Renal pelvis (tissue), 12 donors: ENCODE measurements at places on chromosomes 1 and 21. TPM values are rescaled to one million over a fixed set of nuclear protein-coding genes. Genes with fewer than 3 reads are reported as not detected.

GRCh38 chr21:46157987-46158451, 2.6 kb upstream of the FTCD start:
- DNase-seq: no peak

DNA sequence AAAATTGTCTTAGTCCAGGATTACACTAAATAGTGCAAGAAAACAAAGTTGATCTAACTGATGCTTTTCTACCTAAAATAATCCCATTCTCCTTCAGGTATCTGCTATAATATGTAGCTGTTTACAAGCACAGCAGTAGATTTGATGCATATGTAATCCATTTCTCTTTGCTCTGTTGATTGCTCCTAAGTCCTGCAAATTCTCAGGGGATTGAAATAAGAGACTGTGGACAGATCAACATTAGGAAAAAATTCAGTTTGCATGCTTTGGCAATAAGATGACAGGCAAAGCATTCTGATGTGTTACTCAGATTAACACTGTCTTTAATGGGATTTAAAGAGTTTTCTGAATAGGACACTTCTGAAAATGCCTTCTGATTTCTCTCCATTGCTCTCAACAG, 34.7 kb downstream of the RNF11 start:
- DNase-seq: no peak

DNA sequence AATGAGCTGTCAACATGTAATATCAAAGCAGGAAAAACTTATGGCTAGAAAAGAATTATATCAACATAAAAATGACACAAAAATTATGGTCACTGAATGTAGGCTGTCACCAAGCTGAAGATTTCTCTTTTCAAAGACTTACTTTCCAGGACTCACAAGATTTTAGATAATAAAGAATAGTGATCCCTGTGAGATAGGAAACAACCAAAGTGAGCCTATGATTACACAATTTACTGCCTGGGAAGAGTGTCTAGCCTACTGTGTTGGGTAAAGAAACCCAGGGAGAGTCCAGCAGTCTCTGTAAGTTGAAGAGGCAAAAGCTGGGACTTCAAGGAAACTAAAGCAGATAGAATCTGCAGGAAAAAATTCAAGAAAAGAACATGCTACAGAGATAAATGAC, 20.2 kb upstream of the RGS1 start:
- DNase-seq: no peak

- DNase-seq: peak; percentile 43
Observed at GRCh38 chr1:79259390-79260336, 253.1 kb upstream of the ADGRL4 start.

- no peak for DNase-seq
Observed at GRCh38 chr1:232481091-232481490, 148.8 kb downstream of the SIPA1L2 start.

- no peak for DNase-seq
Observed at GRCh38 chr1:85494904-85495266, 29.9 kb upstream of the DDAH1 start.

GRCh38 chr1:8031176-8031785, 5.2 kb upstream of the ERRFI1 start:
- no peak for DNase-seq

GRCh38 chr21:37886726-37887299, 29.4 kb downstream of the KCNJ6 start:
- DNase-seq: no peak

DNA sequence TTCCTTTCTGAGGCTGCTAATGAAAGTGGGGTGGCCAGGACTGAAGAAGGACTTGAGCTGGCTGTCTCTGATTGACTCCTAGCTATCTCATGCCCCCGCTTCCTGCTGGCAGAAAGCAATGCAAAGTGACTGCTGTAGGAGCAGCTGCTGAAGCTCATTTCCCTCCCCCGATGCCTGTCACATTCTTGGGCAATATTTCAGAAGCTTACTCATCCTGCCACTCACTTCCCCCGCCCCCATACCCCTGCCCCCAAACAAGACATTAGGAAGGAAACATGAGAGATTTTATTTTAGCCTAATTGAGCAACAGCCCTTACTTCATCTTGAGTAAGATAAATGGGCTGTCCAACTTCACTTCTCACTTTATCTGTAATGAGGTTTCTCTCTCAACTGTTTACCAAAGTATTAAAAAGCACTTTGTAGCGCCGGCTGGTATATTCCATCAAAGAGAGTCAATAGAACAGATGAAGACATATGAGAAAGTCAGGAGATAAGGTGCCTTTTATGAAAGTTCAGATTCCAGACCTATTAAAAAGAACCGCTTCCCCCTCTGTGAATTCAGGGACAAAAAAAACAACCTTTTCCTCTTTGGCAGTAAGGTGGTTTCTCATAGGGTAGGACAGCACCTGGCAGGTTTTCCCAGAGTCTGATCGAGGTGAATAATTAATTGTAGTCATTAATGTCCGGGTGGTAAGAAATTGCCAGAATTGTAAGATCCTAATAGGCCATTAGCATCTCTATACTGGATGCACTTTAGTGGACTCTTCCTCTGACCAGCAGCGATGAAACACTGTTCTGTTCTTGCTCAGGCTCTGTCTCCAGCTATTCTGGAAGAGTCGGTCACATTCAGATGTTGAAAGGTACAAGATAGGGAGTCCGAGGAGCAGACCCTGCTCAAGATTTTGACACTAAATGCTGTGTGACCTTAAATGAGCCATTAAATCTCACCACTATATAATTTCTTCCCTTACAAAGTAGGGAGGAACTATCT, 70.2 kb downstream of the SH3GLB1 start:
- DNase-seq: peak; percentile 85

DNA sequence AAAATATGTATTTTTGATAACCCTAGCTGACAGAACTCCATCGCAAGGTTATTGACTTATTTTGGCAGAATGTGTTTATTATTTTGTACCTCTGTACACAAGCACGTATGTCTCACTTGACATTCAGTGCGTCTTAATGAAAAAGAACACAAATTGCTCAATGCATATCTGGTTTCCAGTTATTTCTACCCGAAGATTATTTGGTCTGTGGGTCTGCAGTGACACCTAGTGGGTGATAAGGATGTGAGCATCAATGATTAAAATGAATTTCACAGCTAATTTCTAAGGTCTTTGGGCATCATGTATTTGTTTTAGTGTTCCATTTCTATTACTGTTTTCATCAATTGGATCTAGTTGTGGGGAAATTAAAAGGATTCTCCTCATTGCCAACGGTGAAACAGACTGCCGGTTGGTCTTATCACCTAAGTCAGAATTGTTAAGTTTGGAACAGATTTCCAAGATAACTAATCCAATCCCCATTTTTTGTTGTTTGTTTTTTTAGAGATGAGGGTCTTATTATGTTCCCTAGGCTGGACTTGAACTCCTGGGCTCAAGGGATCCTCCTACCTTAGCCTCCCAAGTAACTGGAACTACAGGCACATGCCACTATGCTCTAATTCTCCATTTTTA, 13.9 kb downstream of the DDX20 start:
- DNase-seq: peak; percentile 72

GRCh38 chr1:23200883-23201282, 16.4 kb downstream of the HTR1D start:
- no peak for DNase-seq

GRCh38 chr1:183180218-183180617, 5.8 kb upstream of the LAMC2 start:
- peak; percentile 69 for DNase-seq

DNA sequence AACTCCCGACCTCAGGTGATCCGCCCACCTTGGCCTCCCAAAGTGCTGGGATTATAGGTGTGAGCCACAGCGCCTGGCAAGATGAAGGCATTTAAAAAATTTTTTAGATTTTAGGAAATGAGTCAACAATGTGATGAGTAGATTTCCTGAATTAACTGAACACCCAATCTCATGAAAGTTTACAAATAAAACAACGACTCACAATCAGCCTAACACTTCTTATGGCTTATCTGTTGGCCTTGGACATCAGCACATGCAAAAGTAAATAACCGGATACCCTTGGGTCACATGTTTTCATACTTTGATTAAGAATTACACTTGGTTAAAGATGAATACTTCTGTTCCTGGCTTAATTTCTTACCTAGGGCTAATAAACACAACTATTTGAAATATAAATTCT, 3.0 kb downstream of the GNG12 start:
- DNase-seq: no peak

DNA sequence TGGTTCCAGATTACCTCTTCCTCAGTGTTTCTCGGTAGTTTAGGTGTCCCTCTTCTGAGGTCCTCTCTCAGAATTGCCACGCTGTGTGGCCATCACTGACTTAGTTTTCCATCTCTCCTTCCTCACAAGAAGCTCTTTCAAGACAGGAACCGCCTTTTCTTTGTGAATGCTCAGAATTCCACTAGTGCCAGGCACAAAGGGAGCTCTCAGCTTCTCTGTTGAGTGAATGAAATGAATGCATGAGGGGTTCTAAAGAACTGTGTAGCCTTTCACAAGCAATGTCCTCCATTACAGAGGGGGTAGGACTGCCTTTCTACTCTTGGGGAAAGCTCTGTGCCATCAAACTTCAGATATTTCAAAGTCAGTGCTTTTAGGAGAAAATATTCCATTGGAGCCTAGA, 546.8 kb downstream of the RWDD3 start:
- DNase-seq: no peak

GRCh38 chr1:33470495-33471012, 1.9 kb upstream of the ZSCAN20 start:
- DNase-seq: peak; percentile 84

The RNU1-3 gene
- not detected for polyA plus RNA-seq

The DCDC2B gene
- 2.1 TPM for polyA plus RNA-seq

The GBP2 gene
- polyA plus RNA-seq: 2.8 TPM

The CLDN8 gene
- 54.3 TPM for polyA plus RNA-seq

The ZBTB37 gene
- 13.7 TPM for polyA plus RNA-seq

The TMPRSS2 gene
- polyA plus RNA-seq: 37.0 TPM

The PLPPR5 gene
- polyA plus RNA-seq: 1.7 TPM

The ADGRB2 gene
- 18.2 TPM for polyA plus RNA-seq

The CYP4A22 gene
- 8.2 TPM for polyA plus RNA-seq

The S100A2 gene
- 5.8 TPM for polyA plus RNA-seq

The HFM1 gene
- 8.5 TPM for polyA plus RNA-seq

The HES5 gene
- polyA plus RNA-seq: 0.52 TPM
